ENCODE measurements at places on chromosomes 5 and 9.

- no peak for DNase-seq
These were observed 106.1 kb downstream of the PCSK1 start for GRCh38 chr5:96326902-96327301.

- DNase-seq, result no peak
These were observed 147.3 kb downstream of the GADD45G start for GRCh38 chr9:89752154-89752553.

DNA sequence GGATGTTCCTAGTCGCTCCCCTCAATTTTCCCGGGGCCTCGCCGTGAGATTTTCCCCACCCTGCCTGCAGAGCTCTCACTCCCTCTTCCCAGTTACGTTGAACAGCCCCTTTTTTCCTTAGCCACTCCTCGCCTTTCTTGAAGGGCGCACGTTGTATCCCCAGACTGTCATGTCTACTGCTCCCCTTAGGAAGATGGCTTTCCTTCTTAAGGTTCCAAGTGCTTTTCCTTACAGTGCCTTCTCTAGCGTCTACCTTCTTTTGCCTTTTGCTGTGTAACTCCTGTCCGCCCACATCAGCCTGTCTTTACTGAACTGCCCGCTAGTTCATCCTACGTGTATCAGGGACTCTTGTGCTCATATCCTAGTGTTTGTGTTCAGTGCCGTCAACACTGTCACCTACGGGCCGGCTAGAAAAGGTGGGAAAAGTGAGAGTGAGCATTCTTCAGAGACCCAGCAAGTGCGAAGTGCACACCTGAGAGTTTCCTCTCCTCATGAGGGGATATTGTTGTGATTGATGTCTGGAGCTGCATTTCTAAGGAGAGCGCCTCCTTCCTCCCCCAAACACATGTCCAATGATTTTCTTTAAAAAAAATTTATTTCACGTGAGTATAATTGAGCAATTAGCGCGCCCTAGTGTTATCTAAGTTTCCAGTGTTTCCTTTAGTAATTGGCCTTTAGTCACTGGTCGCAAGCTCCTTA is 764 bp downstream of the CAMLG start:
- no peak for DNase-seq

DNA sequence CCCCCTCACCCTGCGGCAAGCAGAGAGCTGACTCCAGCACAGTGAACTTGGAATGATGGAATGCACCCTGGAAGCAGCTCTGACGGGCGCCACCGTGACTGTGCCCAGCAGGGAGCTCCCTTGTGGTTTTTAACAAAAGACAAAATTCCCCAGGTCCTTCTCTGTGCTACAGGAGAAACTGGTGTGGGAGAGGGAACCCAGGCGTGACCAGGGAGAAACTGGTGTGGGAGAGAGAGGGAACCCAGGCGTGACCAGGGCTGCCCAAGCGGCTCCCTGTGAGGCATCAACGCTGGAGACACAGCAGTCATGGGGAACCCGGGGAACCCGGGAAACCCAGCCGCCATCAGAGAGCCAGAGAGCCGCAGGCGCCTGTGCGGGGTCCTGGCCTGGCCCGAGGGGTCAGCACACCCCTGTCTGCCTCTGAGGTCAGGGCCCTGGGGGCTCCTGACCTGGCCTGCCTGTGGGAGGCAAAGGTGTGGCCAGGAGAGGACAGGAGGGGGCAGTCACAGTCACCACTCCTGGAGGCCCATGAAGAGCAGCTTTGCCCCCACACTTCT is 3.1 kb upstream of the AHRR start:
- no peak for DNase-seq

DNA sequence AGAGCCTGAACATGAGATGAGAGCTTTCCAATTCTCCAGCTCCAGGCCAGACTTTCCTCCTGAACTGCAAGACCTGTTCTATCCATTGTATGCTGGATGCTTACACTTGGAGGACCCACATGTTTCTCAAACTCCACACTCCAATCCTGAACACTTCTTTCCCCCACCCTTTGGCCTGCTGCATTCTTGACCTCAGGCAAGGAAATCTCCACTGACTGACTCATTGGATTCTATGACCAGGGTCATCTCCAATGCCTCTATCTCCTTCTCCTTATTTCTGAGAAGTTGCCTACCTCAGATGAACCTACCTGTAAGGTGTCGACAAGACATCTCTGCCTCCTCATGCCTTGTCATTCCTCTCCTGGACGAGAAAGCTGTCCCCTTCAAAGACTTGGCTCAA is 153.6 kb downstream of the CRB2 start:
- DNase-seq, result no peak

DNA sequence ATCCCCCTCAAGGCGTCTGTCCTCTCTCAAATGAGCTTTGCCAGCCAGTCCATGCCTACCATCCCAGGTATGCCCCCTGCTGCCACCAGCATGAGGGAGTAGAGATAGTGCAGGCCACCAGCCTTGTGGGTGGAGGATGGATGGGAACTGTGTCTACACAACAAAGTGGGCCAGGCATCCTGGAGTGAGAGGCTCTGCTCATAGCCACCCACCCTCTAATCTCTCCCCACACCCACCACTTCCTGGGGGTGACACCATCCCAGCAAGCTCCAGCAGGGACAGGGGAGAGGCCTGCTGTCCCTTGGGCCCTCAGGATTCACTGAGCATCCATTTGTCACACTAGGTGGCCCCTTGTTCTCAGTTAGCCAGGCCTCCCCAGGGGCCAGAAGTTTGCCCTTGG is 25.5 kb upstream of the FOXI1 start:
- DNase-seq, result no peak

DNA sequence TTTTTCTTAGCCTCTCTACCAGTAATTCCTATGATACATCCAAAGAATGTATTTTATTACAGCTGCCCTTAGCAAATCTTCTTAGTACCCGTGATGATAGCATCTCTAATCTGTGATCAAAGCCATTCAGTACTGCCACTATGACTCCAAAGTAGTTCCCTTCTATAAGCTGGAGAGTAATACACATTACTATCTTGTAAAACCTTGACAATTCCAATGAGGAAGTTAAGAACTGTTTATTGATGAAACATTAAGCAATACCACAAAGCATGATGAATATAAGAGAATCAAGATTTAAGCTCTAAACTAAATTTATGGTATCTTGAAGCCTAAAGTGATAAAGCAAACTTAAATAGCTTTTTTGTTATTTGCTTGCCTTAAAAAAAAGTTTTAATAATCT is 86.1 kb downstream of the SMIM23 start:
- DNase-seq, result no peak

- DNase-seq, result no peak
These were observed 85.1 kb downstream of the FGF1 start for GRCh38 chr5:142600611-142601358.

DNA sequence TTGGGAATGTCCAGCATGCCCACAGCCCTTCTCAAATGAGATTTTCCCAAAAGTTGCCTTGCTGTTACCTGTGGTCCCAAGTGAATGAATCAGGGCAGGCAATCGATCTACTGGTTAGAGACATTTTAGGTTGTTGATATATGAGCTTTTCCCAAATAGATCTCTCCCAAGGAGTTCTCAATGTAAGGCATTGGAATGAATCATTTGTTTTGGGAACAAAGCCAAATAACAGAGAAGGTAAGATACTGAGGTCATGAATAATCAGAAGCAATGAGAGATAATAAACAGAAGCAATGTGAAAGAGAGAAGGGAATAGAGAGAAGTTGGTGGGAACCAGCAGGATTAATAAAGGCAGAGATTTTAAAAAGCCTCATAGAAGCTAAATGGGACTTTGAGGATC is 93.6 kb upstream of the FER start:
- DNase-seq, result no peak

GRCh38 chr5:157150995-157151394 is 8.3 kb upstream of the MED7 start:
- no peak for DNase-seq

GRCh38 chr9:130829762-130830161 is 5.3 kb upstream of the ABL1 start:
- DNase-seq, result no peak

- no peak for DNase-seq
These were observed 70.8 kb upstream of the STARD4 start for GRCh38 chr5:111582993-111583601.

GRCh38 chr5:136032564-136032963 is 3.8 kb downstream of the TGFBI start:
- no peak for DNase-seq

GRCh38 chr9:74977287-74977686 is 24.6 kb upstream of the C9orf40 start:
- DNase-seq, result no peak

DNA sequence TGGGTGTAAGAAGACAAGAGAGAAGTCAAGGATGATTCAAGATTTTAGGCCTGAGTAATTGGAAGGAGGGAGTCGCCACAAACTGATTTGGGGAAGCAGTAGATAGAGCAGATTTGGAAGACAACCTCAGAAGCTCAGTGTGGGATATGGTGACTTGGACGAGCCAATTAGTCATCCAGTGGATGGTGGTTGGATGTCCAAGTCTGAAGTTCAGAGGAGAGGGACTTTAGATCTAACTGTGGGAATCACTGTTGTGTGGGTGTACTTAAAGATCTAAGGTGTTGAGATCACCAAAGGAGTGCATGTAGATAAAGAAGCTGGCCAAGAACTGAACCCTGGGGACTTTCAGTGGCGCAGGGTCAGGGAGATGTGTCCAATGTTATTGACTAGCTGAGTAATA is 2.2 kb downstream of the IDNK start:
- DNase-seq, result no peak

DNA sequence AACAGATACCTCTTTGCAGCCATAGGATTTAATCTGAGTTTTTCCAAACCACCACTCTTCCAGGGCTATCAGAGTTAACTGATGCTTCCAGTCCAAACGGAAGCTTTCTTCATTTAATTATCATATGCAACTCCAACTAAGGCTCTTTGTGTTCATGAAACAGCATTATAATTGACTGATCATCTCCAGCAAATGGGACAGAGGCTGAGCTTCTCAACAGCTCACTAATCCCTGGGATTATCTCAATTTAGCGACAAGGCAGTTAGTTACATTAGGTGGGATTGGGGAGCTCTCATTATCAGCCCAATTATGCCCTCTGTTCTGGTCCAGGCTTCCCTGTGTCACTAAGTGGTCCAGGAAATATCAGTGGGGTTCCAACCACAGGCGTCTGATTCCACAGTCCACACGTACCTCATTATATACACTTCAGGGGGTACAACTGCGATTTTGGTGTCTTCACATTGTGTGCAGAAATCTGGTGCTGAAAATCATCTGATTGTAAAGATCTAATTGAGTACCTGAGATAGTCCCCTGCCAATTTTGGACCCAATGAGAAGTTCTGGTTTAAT is 313.5 kb upstream of the PANK3 start:
- DNase-seq, result no peak

DNA sequence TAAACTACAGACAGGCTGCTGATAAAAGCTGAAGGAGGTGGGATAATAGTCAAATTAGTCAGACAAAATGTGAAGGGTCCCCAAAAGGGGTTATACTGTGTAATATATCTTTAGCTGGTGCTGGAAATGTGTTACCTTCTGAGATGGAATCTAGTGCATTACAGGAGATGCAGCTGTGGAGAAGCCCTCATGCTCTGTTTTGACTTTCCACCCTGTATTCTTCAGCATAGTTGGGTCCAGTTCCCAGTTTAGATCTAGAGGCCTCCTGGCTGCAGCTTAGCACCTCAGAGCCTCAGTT is 122.6 kb downstream of the PAPPA start:
- DNase-seq, result no peak

DNA sequence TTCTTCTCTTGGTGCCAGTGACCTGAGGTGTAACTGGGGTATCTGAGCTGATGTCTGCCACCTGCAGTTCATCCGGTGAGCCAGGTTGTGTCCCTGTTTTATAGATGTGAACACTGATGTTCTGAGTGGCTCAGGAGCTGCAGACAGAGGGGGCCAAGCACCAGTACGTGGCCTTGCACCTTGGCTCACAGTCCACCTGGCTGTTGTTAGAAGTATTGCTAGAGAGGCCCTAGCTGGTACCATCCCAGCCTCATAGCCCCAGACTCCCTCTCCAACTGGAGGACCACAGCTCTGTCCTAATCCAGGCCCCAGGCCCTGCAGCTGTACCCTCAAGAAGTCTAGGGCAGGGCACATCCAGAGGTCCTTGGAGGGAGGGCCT is 16.2 kb downstream of the PHF2 start:
- DNase-seq, result no peak

DNA sequence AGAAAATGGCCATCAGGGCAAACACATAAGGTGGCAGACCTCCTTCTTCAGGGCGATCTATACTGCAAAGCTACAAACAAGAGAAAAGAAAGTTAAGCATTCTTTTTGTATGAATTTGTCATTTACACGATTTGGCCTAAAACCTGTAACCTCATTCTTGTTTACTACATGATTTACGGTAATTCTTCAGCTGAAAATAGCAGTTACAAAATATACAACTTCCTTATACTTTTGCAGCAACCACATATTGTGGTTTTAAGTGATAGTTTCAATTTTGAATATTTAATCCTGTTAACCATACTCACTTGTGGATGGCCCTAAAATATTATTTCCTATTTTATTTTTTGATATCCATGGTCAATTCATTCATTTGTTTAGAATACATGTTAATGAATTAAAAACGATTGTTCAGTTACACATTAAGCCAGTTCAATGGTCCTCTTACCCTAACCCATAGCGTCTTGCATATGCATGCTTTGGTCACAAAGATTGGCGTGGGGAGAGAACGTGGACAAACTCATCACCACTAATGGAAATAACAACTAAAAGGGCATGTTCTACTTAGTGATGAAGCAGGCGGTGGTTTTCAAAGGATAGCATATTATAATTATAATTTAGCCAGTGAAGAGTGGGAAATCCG is 16.6 kb downstream of the TUT7 start:
- DNase-seq, result no peak

GRCh38 chr5:151572657-151573368 is 18.3 kb downstream of the FAT2 start:
- DNase-seq, result no peak

GRCh38 chr5:25688156-25688555 is 1043.4 kb upstream of the CDH10 start:
- no peak for DNase-seq

DNA sequence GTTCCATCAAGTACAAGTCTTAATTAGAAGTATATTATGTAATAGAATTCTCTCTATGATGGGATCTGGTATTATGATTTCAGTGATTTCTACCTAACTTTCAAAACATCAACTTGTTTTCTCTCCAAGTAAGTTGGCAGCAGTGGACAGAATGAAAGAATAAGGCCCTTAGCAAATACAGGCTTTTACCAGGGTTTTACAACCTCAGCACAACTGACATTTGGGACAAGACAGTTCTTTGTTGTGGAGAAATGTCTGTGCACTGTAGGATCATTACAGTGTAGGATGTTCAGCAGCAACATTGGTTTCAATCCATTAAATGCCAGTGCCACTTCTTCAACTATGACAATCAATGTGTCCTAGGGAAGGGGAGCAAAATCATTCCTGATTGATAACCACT is 48.8 kb downstream of the MLANA start:
- no peak for DNase-seq

DNA sequence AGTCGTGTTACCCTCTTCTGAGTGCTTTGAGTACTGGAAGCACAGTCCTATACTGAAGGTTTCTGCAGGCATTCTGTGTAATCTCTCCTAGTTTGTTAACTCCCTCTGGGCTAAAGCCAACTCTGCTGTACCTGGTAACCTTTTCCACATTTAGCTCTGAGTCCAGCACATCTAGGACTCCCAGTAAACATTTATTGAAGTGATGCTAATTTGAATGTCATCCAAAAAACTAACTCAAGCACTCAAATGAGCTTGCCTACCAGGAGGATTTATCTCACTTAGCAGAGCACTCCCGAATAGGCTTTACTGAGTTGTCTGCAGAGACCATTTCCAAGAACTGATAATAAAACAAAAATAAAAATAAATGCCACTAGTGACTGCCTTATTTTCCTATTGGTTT is 79.5 kb upstream of the NFIB start:
- no peak for DNase-seq

Measured in omental fat pad (tissue), 4 donors.